ENCODE measurements at places on chromosomes 2 and 18. TPM values are rescaled to one million over a fixed set of nuclear protein-coding genes. Genes with fewer than 3 reads are reported as not detected.
A peak's percentile ranks its signal among the peaks of the same experiment; 100 is the strongest.

FBLN7 gene
- total RNA-seq: 3.9 TPM

PRKD3 gene
- total RNA-seq: 15.3 TPM

GPR35 gene
- total RNA-seq: 3.4 TPM

DNA sequence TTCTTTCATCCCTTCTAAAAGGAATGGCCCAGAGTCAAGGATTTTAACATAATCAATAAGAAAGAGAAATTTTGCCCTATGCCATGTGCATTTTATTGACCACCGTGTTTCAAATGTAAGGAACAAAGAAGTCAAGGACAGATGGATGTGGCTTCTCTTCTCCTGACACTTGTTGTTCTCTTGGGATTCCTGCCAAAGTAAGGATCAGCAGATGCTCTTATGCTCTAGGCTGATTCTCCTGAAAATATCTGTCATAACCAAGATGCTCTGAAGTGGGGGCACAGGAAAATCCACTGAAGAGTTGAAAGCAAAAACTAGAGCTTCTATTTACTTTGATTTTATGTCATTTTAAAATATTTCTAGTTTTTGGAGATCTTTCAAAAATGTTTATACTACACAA, 72.9 kb upstream of the SYT4 start:
- no peaks in the 10 kb centered on the region for H3K27me3 ChIP-seq
- no peaks in the 10 kb centered on the region for H3K4me1 ChIP-seq
- no peaks in the 10 kb centered on the region for H3K36me3 ChIP-seq
- no peak overlapping the region for H3K27ac ChIP-seq

- H3K27me3 ChIP-seq: no peaks in the 10 kb centered on the region
- peak within 1 kb of the TSS; percentile 89 for H3K27ac ChIP-seq
- peaks cover 18% of the 10 kb centered on the region for H3K4me1 ChIP-seq
- no peaks in the 10 kb centered on the region for H3K36me3 ChIP-seq
- peak; percentile 80 for DNase-seq
These were observed at the start of gene LYPD6 for GRCh38 chr2:149330127-149331022. Gene LYPD6, plus strand, starts transcription at chr2:149330587. Its CDS starts 107,122 bp downstream, at chr2:149437709.

Measured in body of pancreas (tissue), 4 donors.